SJCRH30 (cell line): ENCODE measurements at places on chromosomes 7 and 10.

DNA sequence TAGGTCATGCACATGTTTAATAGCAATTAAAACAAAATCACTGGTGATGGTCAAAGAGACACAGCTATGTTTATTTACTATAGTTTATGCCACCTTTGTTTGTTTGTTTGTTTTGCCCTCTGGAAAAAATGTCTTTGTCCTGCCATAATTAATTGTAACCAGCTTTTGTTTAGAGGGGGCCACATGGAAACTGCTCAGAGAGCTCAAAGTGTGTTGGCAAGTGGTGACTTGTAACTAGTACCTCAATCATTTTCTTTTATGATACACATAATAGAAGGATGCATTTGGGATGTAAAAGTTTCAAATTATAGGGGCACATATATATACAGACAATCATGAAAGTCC, 40.2 kb downstream of the GRK5 start:
- no peak for DNase-seq

GRCh38 chr10:108567899-108568752, 1355.2 kb downstream of the XPNPEP1 start:
- no peak for DNase-seq

- no peak for DNase-seq
Observed at GRCh38 chr7:25180592-25180923, 47.7 kb downstream of the NPVF start.

DNA sequence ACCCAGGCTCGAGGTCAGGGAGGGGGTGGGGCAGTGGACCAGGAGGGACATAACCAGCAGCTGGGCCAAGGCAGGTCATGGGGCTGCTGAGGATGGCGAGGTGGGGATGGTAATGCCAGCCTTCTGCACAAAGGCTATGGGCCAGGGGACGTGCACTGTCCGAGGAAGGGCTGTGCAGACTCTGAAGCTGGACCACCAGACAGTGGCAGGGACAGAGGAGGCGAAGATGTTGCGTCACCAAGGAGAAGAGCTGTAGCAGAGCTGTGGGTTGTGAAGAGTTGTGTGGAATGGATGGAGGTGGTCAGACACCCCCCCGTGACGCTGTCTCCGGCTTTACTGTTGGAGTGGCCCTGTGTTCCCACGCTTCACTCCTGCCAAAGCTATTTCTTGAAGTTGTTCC, 1.8 kb downstream of the CLEC2L start:
- no peak for DNase-seq

GRCh38 chr7:36736899-36737211, 12.6 kb upstream of the AOAH start:
- no peak for DNase-seq

- DNase-seq, result no peak
Observed at GRCh38 chr10:25455980-25456567, 281.3 kb downstream of the GPR158 start.

DNA sequence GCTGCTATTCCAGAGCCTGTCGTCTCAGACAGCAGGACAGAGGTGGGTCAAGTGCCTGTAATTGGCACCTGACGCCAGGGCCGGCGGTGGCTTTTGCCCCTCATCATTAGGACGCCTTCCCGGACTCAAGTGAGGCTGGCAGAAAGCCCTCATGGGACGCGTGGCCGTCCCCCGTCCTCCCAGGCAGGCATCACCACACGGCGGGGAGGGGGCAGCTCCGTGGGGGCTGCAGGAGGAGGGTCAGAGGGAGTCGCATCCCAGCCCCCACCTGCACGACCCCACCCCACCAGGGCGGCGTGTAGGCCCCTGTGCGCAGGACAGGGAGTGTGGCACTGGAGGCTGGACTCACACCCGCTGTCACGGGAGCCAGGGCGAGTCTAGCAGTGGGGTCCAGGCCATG, 16.3 kb downstream of the CFAP46 start:
- DNase-seq, result no peak

DNA sequence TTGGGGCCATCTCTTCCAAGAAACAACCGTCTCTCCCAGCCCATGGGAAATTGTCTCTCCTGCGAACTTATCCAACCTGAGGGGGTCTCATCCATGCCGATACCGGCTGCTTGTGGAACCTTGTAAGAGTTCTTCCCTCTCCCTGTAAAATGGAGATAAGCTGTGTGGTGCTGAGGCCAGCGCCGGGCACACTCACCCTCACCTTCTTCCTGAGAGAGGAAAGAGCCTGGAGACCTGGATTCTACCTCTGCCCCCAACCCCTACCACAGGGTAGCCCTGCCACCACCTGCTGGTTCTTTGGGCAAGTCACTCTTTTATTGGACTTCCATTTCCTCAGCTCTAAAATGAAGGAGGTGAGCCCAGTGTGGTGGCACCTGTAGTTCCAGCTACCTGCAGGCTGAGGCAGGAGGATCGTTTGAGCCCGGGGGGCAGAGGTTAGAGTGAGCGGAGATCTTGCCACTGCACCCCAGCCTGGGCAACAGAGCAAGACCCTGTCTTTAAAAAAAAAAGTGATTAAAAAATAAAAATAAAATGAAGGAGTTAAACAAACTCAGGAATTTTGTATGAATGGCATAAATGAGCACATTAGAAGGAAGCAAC, 38.4 kb upstream of the PSAP start:
- DNase-seq, result no peak

- DNase-seq, result peak; percentile 94
Observed at GRCh38 chr10:60964257-60965235, 20.6 kb upstream of the RHOBTB1 start.

- no peak for DNase-seq
Observed at GRCh38 chr7:157409753-157410727, 73.2 kb downstream of the DNAJB6 start.

DNA sequence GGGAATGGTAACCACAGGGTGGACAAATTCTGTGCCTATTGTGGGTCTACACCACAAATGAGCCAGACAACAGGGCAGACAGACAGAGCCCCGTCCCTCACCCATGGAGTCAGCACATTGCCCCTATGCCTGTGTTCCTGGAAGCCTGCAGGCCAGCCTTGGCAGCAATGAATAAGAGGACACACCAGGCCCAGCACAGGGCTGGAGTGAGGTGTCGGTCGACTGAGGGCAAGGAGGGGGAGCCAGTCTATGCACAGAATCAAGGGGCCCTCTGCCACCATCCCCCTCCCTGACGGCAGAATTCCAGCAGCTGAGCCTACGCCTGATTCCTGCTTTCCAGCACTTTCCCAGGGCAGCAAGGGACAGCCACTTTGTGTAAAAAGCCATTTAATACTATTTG, 98.2 kb downstream of the CALN1 start:
- DNase-seq, result no peak

DNA sequence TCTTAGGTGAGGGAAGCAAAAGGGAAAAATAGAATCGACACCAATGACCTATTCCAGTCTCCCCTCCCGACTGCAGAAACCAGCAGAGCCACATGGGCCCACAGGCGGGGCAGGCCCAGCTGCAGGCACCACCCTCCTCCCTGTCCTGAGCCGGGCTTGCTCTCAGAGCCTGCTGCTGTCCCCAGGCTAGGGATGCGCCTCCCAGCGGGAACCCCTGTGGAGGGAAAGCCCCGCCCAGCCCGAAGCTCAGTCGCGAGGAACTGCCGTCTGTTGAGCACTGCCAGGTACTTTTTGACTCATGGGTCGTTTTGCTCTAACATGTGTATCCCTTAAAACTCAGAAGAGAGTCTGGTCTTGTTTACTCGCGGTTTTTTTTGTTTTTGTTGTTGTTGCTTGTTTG, 124.5 kb upstream of the RET start:
- no peak for DNase-seq

DNA sequence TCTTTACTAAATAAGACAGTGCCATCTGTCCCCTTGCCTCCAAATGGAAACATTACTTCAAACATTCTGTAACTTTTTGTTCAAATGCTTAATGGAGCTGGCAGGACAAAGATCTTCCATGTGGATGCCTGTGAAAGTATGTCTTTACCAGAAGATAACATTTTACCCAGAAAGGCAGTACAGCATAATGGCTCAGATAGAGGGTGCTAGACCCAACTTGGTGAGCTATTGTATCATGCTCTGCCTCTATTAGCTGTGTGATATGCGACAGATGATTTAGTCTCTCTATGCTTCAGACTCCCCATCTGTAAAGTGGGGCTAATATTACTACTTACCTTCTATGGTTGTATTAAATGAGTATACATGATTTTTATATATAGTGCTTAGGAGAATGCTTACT, 8.8 kb upstream of the SMKR1 start:
- DNase-seq, result no peak

DNA sequence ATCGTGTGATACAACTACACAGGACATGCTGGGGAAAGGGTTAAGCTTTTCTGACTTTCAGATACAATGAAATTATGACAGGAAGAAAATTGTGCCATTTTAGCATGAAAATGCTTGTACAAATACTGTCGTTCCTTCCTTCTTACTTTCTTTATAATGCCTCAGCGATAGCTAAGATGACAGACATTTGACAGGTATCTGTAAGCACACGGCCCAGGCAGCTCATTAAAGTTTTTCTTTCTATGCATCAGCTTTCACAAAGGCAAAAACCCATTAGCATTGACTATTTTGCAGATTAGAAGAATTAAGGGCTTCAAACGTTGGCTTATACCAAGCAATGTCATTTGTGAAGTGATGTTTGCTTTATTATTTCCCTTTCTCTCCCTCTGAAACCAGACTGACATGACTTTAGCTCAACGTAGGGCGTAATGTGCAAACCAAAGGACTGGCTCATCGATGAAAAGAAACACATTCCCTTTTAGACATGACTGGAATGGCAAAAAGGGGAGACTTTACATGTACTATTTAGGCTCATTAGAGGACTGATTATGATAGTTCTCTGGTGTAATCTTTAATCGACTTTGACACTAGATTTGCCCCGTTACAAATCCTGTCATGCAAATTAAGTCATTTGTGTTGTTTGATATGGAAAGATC, 258.4 kb upstream of the SP8 start:
- DNase-seq, result no peak

- DNase-seq, result no peak
Observed at GRCh38 chr10:78507510-78508160, 474.0 kb downstream of the RPS24 start.

DNA sequence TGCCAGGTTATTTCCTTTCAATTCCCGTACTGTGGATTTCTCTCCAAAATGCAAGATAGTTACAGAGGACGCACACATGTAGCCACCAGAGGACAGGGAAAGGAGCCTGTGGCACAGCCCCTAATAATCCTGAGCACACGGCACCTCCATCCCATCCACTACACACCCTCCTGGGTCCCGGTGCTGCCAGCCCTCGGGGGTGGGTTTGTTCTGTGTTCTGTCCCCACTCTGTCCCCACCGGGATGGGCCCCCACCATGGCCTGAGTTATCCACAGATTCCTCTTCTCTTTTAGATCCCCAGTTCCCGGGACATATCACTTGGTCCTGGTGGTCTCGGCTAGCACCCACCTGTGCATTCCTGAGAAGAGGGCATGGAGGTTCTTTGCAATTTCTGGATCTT, 196.9 kb upstream of the PPP2R2D start:
- DNase-seq, result no peak

DNA sequence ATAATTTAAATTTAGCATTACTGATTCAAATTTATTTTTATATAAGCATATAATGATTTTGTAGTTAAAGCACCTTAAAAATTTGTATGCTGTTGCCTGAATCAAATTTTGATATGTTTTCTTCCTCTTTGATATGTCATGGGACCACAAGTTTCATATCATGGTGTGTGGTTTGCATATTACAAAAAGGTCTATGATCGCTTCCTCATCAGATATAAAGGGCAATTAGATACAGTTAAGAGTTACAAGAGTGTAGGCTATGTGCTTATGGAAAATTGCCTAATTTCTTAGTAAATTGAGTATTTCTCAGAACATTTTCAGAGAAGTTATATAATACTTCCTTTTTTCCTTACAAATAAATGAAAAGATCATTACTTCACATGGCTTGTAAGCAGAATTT, 22.2 kb downstream of the MRC1 start:
- DNase-seq, result no peak

GRCh38 chr7:73871163-73872011, 10.4 kb downstream of the TMEM270 start:
- no peak for DNase-seq

DNA sequence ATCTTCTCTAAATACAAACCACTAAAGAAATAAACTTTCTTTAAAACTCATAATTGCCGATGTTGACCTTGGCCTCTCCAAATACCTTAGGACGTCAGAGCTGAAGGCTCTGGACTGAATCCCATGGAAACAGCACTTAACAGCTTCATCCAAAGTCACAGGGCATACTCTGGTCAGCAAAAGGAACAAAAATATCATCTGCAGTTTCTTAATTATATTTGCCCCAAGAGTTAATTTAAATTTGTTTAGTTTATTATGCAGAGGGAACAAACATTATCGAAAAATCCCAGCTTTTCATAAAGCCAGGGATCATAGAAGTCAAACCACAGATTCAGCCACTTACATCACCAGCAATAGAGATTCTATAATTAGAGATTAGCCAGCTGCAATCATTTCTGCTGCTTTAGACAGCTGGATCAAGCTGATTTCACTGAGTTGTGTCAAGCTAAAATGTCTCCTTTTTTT, 20.5 kb upstream of the FAM13C start:
- peak; percentile 37 for DNase-seq

- no peak for DNase-seq
Observed at GRCh38 chr10:591646-592045, 97.8 kb downstream of the DIP2C start.

DNA sequence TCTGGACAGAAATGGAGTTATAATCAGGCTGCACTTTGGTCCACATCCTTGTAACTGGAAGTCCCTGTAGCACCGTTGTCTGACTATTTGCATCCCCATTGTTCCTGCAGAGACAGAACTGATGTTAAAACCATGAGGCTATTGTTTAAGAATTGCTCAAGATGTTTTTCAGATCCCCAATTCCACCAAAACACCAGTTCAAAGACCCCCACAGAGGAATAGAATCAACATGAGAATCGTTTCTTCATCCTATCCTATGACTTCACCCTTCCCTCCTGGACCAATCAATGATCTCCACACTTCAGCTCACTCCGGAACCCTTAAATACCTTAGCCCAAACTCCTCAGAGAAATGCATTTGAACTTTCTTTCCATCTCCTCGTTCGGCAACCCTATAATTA, 57.1 kb upstream of the GRID1 start:
- DNase-seq, result no peak

DNA sequence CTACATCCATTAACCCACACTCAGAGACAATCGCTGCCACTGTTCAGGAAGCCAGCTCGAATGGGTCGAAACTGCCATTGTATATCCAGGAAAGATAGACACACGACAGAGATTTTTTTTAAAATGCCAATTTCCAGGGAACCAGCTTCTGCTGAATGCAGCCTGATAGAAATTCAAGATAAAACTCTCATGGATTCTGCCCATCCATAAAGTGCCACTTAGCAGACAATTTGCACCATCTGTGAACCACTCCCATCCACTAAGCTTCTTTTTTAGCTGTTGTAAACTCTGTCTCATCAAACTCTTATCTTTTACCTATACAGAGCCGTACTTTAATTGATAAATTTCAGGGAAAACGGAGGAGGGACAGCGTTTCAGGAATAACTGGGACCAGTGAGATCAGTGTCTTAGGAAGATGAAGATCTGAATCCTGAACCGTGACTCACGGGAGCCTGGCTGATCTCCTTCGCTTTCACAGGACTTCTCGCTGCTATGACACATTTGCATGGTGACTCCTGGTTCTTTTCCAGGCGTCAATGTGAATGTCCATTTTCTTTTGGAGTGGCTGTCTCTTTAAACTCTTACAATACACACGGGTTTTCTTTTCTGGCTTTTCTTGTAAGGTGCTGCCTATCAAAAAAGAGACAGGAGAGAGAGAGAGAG, 103.4 kb downstream of the FAM204A start:
- DNase-seq, result peak; percentile 17
